Right kidney (tissue), 9 donors: ENCODE measurements at places on chromosomes 12 and 14.

GRCh38 chr12:29673346-29673745 is 110.4 kb downstream of the TMTC1 start:
- DNase-seq = no peak

- no peak for DNase-seq
Measured at GRCh38 chr12:120259418-120260202, 5.9 kb downstream of the PXN start.

DNA sequence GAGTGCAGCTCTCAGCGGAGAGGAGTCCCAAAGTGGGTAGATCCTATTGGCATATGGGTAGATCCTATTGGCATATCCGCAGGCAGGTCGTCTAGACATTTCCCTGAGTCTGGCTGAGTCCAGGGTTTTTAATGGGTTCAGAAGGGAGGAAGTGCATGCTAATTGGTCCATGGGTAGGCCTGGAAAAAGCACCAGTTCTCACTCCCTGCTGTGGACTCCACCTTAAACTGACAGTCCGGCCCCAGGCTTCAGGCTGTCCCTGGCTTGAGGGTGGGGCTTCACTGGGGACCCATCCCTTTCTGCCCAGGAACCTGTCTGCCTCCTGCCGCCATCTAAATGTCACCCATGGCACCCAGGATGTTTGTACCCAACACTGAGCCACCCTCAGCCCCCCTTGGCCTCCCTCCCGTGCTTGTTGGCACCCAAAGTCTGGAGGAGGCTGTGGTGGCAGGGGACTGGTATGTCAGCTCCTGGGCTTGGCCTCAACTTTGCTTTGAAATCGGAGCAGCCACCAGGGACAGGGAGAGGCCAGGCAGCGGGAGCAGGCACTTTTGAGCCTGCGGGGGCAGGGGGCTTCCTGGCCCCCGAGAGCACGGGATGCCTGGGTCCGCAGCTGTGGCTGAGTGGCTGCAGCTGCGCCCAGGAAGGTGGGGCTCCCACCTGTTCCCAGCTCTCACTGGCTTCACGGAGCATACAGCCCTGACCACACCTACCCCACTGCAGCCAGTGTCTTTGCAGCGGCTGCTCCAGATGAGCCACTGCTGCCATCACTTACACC is 29.6 kb upstream of the YAF2 start:
- no peak for DNase-seq

DNA sequence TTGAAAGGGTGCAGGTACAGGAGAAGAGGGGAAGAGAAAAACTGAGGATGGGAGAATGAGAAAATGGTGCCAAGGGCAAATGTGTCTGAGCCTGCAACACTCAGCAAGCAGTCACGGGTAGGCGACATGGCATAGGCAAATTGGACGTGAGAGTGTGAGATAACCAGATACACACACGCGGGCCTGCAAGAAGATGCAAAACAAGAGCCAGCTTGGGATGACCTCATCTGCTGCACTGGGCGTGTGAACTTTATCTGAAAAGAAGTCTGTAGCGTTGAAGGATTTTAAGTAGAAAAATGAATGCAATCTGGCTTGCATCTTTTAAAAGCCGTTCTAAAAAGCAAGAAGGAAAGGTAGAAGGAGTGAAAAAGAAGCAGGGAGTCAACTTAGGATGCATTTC is 160.4 kb downstream of the NTF3 start:
- no peak for DNase-seq

GRCh38 chr12:2389079-2389790 is 336.4 kb downstream of the CACNA1C start:
- no peak for DNase-seq

DNA sequence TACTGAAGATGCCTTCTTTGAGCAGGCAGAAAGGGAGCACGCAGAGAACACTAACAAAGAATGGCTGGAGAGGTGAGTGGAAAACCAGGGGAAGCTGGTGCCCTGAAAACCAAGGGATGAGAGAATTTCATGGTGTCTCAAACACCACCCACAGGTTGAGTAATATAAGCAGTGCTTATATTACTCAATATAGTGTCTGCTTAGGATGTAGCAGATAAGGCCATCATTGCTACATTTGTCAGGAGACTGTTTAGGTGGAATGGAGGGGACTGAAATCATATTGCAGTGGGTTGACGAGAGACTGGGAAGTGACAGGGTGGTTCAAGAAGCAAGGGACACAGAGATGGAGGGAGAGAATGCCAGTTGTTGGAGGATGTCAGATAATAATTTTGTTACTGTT is 20.6 kb downstream of the PKP2 start:
- no peak for DNase-seq

GRCh38 chr12:89995870-89996269 is 287.2 kb upstream of the ATP2B1 start:
- no peak for DNase-seq

DNA sequence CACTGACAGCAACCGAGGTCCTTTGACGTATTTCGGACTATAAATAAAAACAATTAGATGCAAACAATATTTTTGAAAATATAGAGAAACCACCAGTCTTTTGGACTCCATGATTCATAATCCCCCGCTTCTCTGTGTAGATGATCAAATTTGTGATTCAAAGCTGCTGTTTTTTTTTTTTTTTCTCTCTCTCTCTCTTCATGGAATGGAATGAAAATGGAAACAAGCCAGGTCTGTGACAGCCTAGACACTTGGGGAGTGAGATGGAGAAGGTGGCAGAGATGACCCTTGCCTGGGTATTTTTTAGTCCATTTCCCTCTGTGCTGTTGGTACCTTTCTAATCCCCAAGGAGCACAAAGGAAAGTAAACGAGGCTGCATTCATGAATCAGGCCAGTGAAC is 248.5 kb downstream of the GLT1D1 start:
- DNase-seq = no peak

- peak; percentile 59 for DNase-seq
Measured at GRCh38 chr12:47717443-47718193, 7.7 kb downstream of the ENDOU start.

DNA sequence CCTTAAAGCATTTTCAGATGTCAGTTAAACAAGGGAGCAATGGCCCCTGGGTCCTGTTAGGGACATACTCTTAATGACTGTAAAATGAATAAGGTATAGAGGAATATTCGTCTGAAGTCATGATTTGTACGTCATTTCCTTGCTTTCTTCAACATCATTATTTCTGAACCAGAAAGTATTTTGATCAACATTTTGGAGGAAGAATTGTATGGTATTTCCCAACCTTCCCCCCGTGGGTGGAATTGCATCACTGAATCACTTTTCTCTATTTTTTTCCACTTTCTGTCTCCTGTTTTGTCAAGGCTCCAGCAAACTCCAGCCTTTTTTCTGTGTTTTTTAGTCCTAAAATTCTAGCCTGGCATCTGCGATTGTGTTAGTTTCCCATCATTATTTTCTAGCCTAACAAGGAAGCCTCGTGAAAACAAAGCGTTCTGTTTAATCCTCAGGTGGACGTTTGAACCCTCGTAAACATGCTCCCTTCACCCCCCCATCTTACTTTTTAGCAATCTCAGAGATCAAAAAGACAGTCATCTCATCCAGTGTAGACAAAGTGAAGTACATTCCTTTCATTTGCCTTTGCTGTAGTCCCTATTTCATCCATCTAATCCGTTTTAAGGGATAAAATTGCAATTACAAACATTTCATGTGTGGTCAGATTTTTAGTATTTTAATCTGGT is 62.3 kb downstream of the ETV6 start:
- no peak for DNase-seq

GRCh38 chr14:54643696-54644176 is 76.8 kb downstream of the SAMD4A start:
- no peak for DNase-seq

GRCh38 chr12:18296909-18297280 is 35.6 kb downstream of the PIK3C2G start:
- DNase-seq = no peak

- DNase-seq = peak; percentile 55
Measured at GRCh38 chr12:68040450-68041075, 51.3 kb downstream of the IFNG-AS1 start.

DNA sequence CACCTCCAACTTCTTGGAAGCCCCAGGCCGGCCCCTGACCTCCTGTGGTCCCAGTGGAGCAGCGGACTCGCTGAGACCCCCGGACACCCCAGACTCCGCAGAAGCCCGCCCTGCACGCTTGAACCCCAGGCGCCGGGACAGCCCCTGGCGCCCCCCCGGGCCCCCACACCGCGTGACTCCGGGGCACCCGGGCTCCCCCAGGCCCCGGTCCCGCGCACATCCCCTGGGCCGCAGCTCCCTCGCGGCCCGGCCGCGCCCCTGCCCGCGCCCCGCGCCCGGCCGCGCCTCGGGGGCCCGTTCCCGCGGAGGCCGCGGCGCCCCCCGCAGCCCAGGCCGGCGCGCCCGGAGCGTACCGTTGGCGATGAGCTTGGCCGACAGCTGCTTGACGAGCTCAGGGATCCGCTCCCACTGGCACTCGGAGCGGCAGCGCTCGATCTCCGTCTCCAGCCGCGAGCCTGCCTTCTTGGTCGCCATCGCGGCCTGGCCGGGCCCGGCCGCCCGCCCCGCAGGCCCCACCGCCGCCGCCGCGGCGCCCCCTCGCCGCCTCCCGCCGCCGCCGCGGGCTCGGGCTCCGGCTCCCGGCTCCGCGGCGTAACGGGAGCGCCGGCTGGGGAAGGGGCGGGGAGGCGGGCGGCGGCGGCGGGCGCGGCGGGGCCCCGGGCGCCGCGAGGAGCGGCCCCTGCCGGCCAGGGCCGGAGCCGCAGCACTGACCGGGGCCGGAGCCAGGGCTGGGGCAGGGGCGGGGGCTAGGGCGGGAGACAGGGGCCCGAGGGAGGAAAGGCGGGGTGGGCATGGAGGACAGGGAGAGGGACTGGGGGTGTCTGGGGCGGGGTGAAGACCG is at the start of gene TTC7B:
TSS of gene TTC7B (minus strand) at position 609 of the 841 bp plus-strand sequence. CDS start at position 474, 135 bp downstream.
- no peak for DNase-seq

- DNase-seq = no peak
Measured at GRCh38 chr14:21241218-21241819, 27.9 kb downstream of the HNRNPC start.

DNA sequence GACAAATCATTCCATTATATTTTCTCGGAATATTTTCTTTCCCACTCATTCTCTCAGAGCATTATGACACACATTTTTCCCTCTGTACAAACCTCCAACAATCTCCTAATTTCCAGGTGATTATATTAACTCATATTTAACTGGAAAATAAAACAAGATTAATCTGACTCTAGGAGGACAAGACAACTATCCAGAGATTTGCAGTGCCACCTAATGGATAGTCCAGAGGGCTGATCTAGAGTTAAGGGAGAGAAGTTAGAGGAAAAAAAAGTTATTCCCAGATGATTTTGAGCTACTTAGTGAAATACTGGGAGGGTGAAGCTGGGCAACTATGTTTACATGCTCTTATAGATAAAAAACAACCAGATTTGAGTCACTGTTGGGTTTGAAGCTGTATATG is 161.7 kb downstream of the ALX1 start:
- no peak for DNase-seq

- DNase-seq = peak; percentile 20
Measured at GRCh38 chr14:63672417-63673180, 30.9 kb upstream of the WDR89 start.

GRCh38 chr14:60865378-60866127 is 115.3 kb downstream of the TRMT5 start:
- no peak for DNase-seq

- no peak for DNase-seq
Measured at GRCh38 chr12:128914908-128915563, 61.8 kb downstream of the GLT1D1 start.

DNA sequence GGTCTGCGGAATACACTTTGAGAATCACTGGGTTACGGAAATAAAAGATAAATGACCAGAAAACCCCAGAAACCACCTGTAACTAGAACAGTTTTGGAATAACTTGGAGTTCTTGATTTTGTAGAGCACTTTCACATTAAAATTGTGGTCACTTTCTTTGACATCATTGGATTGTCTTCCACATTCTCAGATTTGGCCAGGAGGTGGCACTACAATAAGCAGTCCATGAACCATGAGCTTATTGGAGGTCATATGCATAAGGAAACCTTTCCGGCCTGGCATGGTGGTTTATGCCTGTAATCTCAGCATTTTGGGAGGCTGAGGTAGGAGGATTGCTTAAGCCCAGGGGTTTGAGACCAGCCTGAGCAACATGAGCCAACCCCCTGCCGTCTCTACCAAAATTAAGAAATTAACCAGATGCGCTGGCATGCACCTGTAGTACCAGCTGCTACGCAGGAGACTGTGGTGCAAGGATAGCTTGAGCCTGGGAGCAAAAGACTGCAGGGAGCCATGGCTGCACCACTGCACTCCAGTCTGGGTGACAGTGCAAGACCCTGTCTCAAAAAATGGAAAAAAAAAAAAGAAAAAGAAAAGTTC is 107.7 kb upstream of the CAND1 start:
- DNase-seq = no peak

- DNase-seq = no peak
Measured at GRCh38 chr12:46891306-46891705, 65.5 kb upstream of the SLC38A4 start.

GRCh38 chr12:31600252-31600651 is 9.3 kb upstream of the DENND5B start:
- no peak for DNase-seq

GRCh38 chr14:61296719-61297502 is 15.8 kb upstream of the TMEM30B start:
- no peak for DNase-seq

GRCh38 chr12:23335593-23335992 is 613.9 kb downstream of the SOX5 start:
- no peak for DNase-seq

GRCh38 chr14:103597623-103598377 is 31.2 kb upstream of the KLC1 start:
- DNase-seq = no peak

DNA sequence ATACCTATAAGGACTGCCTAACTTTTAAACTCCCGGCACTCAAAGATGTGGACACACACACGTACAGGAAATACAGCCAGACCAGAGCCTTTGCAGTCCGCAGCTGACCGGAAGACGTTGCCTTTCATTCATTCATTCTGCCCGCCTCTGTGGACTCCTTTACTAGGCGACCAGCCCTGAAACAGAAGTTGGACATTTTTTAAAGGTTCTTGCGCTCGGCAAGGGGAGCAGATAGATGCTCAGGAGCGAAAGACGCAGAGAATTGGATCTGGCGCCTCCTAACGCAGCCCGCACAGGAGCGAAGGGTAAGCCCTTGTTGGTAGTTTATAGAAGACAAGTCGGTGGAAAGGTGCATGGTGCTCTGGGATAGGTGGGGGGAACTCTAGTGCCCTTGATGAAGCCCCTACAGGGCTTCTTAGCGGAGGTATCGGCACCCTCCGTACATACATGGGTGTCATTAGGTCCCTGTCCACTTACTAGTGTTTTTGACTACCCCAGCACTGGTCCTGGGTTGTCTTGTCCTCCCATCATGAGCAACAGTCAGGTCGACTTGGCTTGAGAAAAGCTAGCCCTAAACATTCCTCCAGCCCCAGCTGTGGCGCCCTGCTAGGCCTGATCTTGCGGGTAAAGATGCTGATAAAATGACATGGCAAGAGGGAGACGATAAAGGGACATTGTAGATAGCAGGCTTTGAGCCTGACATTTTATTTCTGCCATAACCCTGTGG is at the start of gene KDM2B:
TSS of gene KDM2B (minus strand) at position 65 of the 727 bp plus-strand sequence. CDS start 112 bp downstream, outside the sequence.
- peak; percentile 72 for DNase-seq
